ENCODE measurements at places on chromosomes 7 and 10. TPM values are rescaled to one million over a fixed set of nuclear protein-coding genes. Genes with fewer than 3 reads are reported as not detected.

Gene TUBB8
- total RNA-seq: not detected

Gene OGDHL
- 0.13 TPM for total RNA-seq

Gene CRHR2
- total RNA-seq: not detected

Gene FRMD4A
- 3.3 TPM for total RNA-seq

Gene LIPJ
- total RNA-seq: not detected

Gene ANXA8
- total RNA-seq: 30.3 TPM

Gene OPN1SW
- not detected for total RNA-seq

Gene ODAD2
- not detected for total RNA-seq

Gene CALHM3
- total RNA-seq: 0.20 TPM

Gene DTX2
- total RNA-seq: 34.3 TPM

Gene CCAR1
- 62.2 TPM for total RNA-seq

Gene KCNIP2
- total RNA-seq: 0.82 TPM

Gene OPN4
- not detected for total RNA-seq

Gene AASS
- 0.17 TPM for total RNA-seq

Gene LIPM
- not detected for total RNA-seq

Gene KIAA1217
- 1.4 TPM for total RNA-seq

Gene IRF5
- total RNA-seq: 12.5 TPM
